ENCODE measurements at places on chromosomes 16 and 17.

GRCh38 chr17:16171613-16172012 is 43.7 kb downstream of the NCOR1 start:
- DNase-seq, result no peak

- no peak for DNase-seq
These were observed 32.8 kb downstream of the MARVELD3 start for GRCh38 chr16:71658771-71659170.

GRCh38 chr17:63446753-63447470 is 806 bp upstream of the CYB561 start:
- DNase-seq, result peak; percentile 41

- no peak for DNase-seq
These were observed 77.8 kb downstream of the USP31 start for GRCh38 chr16:23071196-23072083.

GRCh38 chr16:57984443-57985203 is 13.7 kb upstream of the CNGB1 start:
- peak; percentile 92 for DNase-seq
